Prostate gland (tissue), 2 donors: ENCODE measurements at places on chromosomes 5 and 9.

DNA sequence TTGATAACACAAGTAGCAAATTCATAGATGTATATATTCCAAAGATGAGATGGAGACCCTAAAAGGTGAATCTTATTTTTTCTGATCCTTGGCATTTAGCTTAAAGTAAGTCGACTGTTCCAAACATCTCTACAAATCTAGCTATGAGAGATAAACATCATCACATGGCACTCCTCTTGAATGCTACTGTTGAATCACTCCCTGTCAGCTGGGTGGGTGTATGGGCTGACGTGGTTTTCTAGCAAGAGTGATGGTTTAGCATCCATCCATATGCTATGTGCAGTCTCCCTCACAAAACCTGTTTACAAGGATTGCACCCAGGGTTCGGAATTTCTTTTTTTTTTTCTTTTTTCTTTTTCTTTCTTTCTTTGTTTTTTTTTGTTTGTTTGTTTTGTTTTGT lies 13.8 kb downstream of the ACO1 start:
- no peak overlapping the region for H3K27ac ChIP-seq
- no peaks in the 10 kb centered on the region for H3K4me1 ChIP-seq
- H3K4me3 ChIP-seq, result no peak overlapping the region
- DNase-seq, result no peak
- H3K27me3 ChIP-seq, result no peaks in the 10 kb centered on the region
- no peaks in the 10 kb centered on the region for H3K36me3 ChIP-seq

DNA sequence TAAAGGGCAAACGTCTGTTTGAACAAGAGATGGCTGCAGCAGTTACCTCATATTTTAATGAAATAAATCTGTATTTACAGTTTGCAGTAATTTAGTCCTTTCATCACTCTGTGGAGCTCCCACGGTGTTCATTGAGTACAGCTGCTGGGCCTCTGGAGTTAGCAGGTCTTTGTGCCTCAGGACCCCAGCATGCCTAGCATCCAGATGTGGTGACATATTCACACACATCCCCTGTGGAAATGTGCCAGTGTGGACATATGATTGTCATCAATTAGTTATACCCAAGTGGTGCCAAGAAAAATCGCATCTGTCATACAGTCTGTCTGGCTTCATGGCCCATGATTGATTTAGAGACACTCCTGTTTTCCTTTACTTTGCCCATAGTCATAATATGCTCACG lies 77.3 kb downstream of the NNT start:
- H3K27ac ChIP-seq, result no peak overlapping the region
- no peak for DNase-seq
- no peaks in the 10 kb centered on the region for H3K36me3 ChIP-seq

- H3K4me3 ChIP-seq, result no peak overlapping the region
- H3K27me3 ChIP-seq, result no peaks in the 10 kb centered on the region
- H3K27ac ChIP-seq, result no peak overlapping the region
- DNase-seq, result no peak
These were observed 466.8 kb upstream of the BRINP1 start for GRCh38 chr9:119836036-119836435.

GRCh38 chr9:111197256-111197655 lies 132.8 kb downstream of the OR2K2 start:
- H3K27ac ChIP-seq, result no peak overlapping the region
- H3K4me3 ChIP-seq, result no peak overlapping the region
- H3K27me3 ChIP-seq, result peaks cover 3% of the 10 kb centered on the region
- no peaks in the 10 kb centered on the region for H3K4me1 ChIP-seq
- DNase-seq, result no peak

GRCh38 chr9:7375013-7375511 lies 424.5 kb downstream of the DMAC1 start:
- H3K27ac ChIP-seq, result no peak overlapping the region
- H3K4me1 ChIP-seq, result no peaks in the 10 kb centered on the region
- no peaks in the 10 kb centered on the region for H3K27me3 ChIP-seq
- no peaks in the 10 kb centered on the region for H3K36me3 ChIP-seq
- DNase-seq, result no peak

DNA sequence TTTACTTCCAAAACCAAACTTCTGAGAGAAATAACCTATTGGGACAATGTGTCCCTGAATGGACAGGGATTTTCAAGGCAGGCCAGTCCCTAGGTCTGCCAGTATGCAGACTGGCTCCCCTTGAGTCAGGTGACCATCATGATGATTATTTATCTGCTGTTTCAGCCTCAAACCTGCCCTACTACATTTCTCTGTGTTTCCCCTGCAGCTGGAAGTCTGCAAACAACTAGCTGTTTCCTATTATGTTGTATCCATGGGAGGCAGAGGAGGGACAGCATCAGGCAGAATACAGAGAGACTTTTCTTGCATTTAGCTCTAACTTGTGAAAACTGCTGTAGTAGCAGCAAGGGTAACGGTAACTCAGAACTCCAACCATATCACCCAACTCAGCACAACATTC lies 36.2 kb upstream of the IFNK start:
- no peak overlapping the region for H3K27ac ChIP-seq
- DNase-seq, result no peak
- no peaks in the 10 kb centered on the region for H3K27me3 ChIP-seq
- no peaks in the 10 kb centered on the region for H3K4me1 ChIP-seq

DNA sequence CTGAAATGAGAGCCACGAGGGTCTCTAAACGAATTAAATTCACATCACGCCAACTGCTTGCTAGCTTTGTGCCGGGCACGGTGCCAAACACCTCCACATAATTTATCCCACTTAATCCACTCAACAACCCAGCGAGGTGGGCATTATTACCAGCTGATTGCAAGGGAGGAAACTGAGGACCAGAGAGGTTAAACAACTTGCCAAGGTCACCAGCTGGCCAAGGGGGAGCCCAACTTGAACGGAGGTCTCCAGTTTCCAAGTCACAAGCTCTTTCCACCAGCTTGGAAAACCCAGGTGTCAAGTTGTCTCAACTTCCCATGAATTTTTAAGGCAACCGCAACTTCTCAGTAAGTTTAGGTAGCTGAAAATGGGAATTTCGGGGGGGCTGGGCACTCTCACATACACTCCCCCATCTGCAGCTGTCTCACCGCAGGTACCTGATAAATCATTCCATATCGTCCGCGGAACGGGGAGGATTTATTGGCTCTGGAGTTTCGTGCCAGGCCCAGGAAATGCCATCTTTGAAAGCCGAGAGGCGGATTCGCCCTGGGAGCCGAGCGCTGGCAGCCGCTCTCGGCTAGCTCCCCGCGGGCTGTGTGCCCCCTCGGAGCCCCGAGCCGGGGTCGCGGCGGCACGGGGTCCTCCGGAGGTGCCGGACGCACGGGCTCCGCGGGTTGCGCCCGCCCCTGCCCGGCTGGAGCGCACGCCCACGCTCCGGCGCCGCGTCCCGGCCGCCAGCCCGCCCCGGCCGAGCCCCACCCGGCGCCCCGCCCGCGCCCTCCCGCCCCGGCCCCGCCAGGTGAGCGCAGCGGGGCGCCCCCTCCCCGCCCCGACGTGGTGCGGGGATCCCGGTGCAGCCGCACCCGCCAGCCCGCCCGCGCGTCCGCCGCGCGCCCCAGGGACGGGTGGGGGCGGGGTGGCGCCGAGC lies 617 bp downstream of the PTPN3 start:
- H3K4me1 ChIP-seq, result no peaks in the 10 kb centered on the region
- peak; percentile 45 for DNase-seq
- peak overlapping the region; percentile 45 for H3K27ac ChIP-seq

DNA sequence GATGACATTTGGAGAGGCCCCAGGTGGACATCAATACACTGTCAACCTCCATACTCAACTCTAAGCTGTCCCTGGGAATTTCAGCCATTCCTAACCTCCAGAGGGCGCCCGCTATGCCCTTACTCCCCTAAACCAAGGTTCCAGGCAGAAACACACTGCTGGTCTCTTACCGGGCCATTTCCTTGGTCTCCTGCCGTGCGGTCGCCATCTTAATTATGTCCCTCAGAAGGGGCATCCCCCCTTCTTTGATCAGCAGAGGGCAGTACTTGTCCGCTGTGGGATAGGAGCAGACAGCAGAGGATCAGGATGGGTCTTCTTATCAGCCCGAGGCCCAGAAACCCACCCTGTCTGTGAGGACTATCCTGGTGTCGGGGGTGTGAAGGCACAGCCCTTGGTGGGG lies 9.3 kb upstream of the ZDHHC12 start:
- DNase-seq, result peak; percentile 58
- H3K4me3 ChIP-seq, result no peak overlapping the region
- H3K27ac ChIP-seq, result peak overlapping the region; percentile 47
- H3K36me3 ChIP-seq, result no peaks in the 10 kb centered on the region
